ENCODE measurements at places on chromosomes 13 and 19.
A peak's percentile ranks its signal among the peaks of the same experiment; 100 is the strongest.

GRCh38 chr19:42553292-42554045 lies 25.2 kb upstream of the CEACAM1 start:
- no peak for DNase-seq

GRCh38 chr13:23966221-23966690 lies 69.0 kb upstream of the C1QTNF9B start:
- DNase-seq: no peak

- DNase-seq: no peak
These were observed 185.3 kb upstream of the MIR17HG start for GRCh38 chr13:91162180-91162579.

GRCh38 chr13:82976499-82976898 lies 905.8 kb downstream of the SLITRK1 start:
- no peak for DNase-seq

GRCh38 chr13:114015111-114015968 lies 41.5 kb upstream of the C13orf46 start:
- DNase-seq: no peak

GRCh38 chr19:3699741-3700241 lies 477 bp downstream of the PIP5K1C start:
- no peak for DNase-seq

GRCh38 chr19:27844261-27844660 lies 1368.7 kb downstream of the UQCRFS1 start:
- no peak for DNase-seq

DNA sequence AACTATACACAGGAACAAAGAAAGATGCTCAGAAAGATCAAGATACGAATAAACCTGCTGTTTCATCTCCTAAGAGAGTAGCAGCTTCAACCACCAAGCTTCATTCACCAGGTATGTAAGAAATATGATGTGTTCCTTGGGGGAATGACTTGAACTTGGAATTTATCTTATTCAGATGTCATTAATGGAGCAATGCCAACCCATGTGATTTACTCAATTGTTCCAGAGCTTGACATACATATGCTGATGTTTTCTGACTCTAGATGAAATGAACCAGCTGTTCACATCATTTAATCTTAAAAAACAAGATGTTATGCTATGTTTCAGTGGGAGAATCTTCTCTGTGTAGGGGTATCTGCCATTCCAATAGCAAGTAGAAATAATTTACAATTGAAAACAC lies 270.9 kb downstream of the SLC7A1 start:
- DNase-seq: no peak

DNA sequence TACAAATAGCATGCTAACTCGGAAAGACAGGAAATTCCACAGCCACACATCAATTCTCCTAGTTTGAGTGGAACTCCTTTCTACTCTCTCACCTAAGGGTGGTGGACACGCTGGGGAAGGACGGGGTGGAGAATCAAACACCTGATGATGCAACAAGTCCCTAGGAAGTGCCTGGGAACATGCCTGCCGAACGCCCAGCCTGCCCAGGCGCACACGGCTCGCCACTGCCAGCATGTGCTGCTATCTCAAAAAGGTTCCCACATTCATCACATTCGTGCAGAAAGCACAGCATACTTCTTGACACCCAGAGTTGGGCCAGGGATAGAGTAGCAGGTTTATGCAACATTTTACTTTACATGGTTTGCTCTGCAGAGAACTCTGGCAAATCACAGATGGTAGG lies 164.6 kb downstream of the ABCC4 start:
- no peak for DNase-seq

DNA sequence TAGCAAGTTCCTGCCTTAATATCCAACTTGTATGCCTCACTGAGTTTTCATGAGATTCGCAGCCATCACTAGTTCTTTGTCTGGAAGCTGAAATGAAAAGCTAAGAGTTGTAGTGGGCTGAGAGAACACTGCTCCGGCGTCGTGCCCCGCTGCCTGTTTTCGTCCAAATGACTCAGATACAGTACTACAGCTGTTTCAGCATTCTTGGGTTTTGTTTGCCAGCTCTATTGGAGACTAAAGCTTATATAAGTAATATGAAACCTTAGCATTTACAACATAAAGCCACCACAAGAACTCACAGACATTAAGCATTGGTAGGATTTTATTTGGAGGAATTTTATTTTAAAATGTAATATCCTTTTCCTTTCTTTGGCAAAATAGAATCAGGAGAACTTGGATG lies 299.7 kb downstream of the DLEU7 start:
- no peak for DNase-seq

DNA sequence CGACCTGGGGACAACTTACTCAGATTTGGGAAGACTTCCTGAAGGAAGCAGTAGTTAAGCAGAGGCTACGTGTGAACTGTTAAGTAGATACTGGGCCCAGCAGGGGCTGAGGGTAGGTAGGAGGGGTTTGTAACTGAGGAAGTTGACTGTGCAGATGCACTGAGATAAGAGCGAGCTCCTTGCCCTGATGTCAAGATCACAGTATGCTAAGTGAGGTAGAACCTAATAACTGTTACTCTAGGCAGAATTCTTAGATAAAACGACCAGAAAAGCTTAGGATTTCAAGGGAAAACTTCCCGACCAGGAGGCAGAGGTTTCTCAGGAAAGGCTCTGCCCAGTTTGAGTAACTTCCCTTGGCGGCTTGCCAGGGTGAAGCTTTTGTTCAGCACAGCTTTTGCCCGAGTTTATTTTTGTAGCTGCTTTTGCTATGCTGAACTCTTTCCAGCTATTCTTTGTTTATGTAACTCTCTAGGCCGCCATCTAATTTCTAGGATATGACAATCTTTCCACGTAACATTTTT lies 632.1 kb downstream of the DIAPH3 start:
- peak; percentile 63 for DNase-seq
